ENCODE measurements at places on chromosomes 12 and 14. TPM values are rescaled to one million over a fixed set of nuclear protein-coding genes. Genes with fewer than 3 reads are reported as not detected.

- no peak overlapping the region for H3K27ac ChIP-seq
- no peaks in the 10 kb centered on the region for H3K27me3 ChIP-seq
- no peaks in the 10 kb centered on the region for H3K36me3 ChIP-seq
Measured at GRCh38 chr12:54890339-54890738, 36.0 kb downstream of the MUCL1 start.

- no peaks in the 10 kb centered on the region for H3K36me3 ChIP-seq
- H3K4me1 ChIP-seq = no peaks in the 10 kb centered on the region
- no peaks in the 10 kb centered on the region for H3K27me3 ChIP-seq
Measured at GRCh38 chr12:50542448-50542847, 37.7 kb downstream of the DIP2B start.

DNA sequence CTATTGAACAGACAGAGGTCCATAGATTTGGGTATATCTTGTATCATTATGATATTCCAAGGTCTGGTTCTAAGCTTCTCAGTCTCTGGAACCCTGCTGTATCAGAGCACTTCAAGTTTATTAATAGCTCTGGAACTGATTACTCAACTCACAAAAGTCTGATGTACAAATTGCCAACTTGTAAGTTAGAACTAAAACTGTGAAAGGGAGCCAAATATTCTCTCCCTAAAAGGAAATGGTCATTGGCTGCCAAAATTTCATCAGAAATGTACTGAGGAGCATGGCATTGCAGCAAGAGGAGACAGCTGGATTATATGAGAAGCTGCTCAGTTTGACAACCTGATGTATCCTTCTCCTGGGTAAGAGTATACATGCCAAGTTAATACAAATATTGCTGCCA, 828.8 kb upstream of the SEL1L start:
- H3K4me1 ChIP-seq = no peaks in the 10 kb centered on the region
- H3K27me3 ChIP-seq = no peaks in the 10 kb centered on the region
- no peak overlapping the region for H3K27ac ChIP-seq
- no peaks in the 10 kb centered on the region for H3K36me3 ChIP-seq
- no peak for DNase-seq

Gene OS9
- 174 TPM for total RNA-seq

Gene ORAI1
- total RNA-seq = 34.4 TPM

Data from naive thymus-derived CD4-positive, alpha-beta T cell (primary cell).